ENCODE measurements at places on chromosomes 11 and 22.

GRCh38 chr11:133896028-133896427 is 50.7 kb upstream of the SPATA19 start:
- no peak for DNase-seq

GRCh38 chr22:27745809-27746208 is 55.7 kb downstream of the MN1 start:
- DNase-seq = no peak

GRCh38 chr11:104408630-104409029 is 244.7 kb upstream of the PDGFD start:
- DNase-seq = no peak

GRCh38 chr11:19777039-19777376 is 64.4 kb downstream of the NAV2 start:
- no peak for DNase-seq

- DNase-seq = no peak
These were observed 6.5 kb upstream of the NAALADL1 start for GRCh38 chr11:65064847-65065240.

DNA sequence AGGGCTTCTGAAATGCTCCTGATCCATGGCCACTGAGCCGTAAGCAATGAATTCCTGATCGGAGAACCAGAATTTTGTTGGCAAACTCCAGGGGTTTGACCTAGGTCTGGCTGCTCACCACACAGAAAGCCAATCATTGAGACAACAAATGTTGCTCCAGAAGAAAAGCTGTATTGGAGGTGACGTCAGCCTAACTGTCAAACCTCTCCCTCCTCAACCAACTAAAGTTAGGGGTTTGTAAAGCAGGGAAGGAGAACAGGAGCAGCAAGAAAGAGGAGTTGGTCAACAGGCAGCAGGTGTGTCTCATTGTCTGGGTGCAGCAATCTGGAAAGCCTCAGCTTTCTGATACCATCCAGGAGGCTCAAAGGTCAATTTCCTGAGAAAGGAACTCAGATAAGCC is 133.7 kb upstream of the SEZ6L start:
- no peak for DNase-seq

GRCh38 chr22:27512283-27512761 is 289.2 kb downstream of the MN1 start:
- DNase-seq = no peak

GRCh38 chr22:44142421-44143104 is 38.2 kb upstream of the PARVG start:
- no peak for DNase-seq

DNA sequence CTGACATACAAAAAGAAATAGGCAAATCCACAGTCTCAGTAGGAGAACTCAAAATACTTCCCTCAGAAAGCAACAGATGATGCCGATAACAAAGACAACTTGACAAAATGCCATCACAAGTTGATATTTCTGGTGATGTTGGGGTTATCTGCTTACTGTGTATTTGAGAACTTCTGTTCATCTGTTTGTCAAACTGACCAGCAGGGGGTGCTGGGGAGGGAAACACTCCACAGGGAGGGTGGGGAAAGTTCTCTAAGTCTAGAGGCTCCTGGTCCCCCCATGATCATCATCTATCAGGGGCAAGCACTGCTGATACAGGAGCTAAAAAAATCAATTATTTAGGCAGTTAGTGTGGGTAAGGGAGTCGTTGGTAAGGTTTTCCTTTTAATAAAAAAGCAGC is 19.2 kb downstream of the GLYATL1 start:
- no peak for DNase-seq

- no peak for DNase-seq
These were observed 18.5 kb downstream of the PRR33 start for GRCh38 chr11:1873048-1873812.

DNA sequence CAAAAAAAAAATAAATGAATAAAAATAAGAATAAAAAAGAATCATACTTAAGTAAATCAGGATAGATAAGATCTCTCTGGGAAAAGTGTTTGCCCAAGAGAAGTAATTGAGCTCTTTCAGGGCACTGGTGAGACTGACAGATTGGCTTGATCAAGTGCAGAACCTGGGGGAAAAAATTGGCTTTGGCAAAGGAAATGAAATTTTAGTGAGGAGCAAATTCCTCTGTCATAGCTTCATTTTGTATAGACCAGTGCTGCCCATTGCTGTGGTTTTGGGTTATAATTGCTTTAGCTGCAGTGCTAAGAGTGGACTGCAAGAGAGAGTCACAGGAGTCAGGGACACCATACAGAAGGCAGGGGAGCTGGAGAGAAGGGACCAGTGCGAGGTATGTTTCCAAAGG is 35.7 kb downstream of the SFI1 start:
- no peak for DNase-seq

GRCh38 chr11:79449040-79449439 is 8.2 kb upstream of the TENM4 start:
- DNase-seq = no peak

DNA sequence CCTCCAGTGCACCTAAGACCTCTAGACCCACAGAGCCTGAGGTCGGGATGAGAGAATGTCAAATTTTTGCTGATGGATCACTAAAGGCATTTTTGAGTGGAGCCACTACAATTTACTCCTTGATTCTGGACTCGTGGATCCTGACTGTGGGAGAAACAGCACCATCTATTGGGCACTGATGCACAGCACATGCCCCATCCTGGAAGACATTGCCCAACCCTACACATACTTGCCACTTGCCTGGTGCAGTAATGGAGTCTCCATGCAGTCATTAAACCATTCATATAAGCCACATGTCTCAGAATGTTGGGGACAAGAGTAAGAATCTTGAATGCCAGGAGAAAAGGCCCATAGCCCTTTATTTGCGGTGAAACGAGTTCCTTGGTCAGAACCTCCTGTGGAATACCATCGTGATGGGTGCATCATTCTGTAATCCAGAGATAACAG is 103.9 kb downstream of the GGTLC2 start:
- DNase-seq = no peak

DNA sequence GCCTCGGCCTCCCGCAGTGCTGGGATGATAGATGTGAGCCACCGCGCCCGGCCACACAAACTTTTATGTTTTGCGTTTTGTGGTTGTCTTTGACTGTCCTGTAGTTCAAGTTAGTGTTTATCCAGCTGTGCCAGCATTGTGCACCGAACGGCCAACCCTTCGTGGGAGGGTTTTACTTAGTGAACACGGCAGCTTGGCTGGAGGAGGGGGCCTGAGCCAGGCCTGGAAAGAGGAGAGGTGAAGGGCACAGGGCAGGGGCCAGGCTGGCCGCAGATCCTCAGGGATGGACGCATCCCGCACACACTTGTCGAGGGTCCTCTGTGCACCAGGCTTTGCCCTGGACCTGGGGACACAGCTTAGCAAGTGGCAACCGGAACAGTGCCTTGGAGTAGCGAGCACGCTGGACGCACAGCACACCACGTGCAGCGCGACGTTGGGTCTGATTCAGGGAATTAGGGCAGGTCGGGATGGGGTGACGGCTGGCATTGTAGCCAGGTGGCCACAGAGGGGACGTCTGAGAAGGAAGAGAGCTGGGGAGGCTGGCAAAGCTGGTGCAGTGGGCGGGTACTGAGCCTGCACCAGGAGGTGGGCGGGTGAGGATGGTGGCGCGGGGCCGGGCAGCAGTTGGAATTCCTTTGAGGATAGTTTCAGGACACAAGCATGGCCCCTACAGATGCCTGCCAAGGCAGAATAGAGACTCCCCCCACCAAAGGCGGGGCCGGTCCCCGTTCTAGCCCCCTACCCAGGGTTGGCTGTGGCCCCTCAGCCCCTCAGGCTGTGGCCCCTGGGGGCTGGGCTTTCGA is 13.4 kb downstream of the EPS8L2 start:
- no peak for DNase-seq

DNA sequence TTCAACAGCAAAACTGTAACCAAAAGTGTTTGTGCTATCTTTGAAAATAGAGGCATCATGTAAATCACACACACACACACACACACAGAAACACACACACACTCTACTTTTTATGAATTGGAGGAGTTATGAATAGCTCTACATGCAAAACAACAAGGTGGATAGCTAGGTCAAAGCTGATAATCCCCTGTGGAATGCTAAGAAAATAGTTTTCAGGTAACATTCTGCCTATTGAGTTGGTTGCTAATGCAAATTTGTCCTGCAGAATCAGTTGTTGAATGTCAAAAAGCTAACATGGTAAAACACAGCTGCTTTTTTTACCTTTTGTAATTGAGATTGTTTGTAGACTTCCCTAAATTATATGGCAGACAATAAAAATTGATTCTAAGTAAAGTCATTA is 1658.4 kb upstream of the RAG2 start:
- no peak for DNase-seq

GRCh38 chr11:71281204-71281603 is 28.8 kb upstream of the SHANK2 start:
- DNase-seq = no peak

- no peak for DNase-seq
These were observed 125.5 kb downstream of the BBOX1 start for GRCh38 chr11:27166130-27166529.

DNA sequence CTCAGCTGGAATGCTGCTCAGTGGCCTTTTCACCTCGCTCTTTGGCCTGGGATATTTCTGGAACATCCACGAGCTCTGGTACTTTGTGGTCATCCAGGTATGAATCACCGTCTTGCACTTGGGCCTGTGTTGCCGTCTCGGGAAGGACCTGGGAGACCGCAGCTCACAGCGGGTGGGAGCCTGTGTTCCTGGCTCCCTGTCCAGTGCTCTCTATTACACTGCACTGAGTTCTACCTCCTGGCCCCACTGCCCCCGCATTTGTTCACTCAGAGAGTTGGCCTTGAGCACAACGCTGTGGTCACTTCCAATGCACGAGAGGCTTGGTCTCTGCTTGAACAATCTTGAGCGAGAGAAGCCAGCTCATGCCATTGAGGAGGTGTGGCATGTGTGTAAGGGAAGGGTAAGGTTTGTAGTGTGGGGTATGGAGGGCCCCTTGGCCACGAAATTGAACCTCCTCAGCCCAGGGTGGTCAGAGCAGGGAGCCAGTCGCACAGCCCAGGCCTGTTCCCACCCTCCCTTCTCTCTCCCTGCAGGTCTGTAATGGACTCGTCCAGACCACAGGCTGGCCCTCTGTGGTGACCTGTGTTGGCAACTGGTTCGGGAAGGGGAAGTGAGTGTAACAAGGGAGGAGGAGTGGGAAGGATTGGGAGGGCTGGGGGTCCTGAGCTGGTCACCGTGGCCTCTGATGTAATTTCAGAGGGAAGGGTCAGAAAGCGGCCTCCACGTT is 16.2 kb downstream of the SLC37A2 start:
- DNase-seq = no peak

GRCh38 chr22:46106279-46107022 is 43.9 kb upstream of the PPARA start:
- DNase-seq = no peak

- no peak for DNase-seq
These were observed 163.1 kb upstream of the MPPED2 start for GRCh38 chr11:30749268-30749667.

DNA sequence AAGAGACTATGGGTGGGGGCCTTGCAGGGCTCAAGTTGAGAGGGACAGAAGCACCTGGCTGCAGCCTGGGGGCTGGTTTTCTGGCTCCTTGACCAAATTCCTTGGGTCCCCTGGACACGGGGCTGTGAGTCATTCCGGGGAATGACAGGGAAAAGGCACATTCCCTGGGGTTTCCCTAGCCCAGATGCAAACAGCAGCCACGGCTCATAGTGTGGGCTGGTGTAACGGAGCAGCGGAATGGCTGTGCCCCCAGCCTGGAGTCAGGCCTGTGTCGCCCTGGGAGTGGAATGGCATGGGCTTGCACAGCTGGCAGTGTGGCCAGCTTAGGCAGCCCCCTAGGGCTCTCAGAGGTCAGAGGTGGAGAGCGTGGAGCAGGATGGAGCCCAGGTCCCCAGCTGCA is 77.6 kb upstream of the KCNQ1OT1 start:
- no peak for DNase-seq

- no peak for DNase-seq
These were observed 60.6 kb upstream of the PRDM11 start for GRCh38 chr11:45085646-45086501.

- DNase-seq = no peak
These were observed 87.1 kb upstream of the YWHAH start for GRCh38 chr22:31857247-31857646.

DNA sequence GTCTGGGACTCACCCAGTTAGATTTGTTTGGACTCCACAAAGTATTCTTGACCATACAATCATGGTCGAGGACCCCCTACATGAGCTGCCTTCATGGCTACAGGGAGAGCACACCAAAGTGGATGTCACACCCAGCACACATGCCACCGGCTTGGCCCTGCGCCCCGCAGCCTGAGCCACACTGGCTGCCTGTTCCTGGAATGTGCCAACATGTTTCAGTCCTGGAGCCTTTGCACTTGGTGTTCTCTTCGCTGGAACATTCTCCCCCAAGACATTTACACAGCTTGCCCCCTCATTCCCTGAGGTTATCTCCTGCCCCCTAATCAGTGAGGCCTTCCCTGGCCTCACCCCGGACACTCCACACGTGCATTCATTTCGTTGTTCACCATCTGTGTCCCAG is 46.0 kb downstream of the PPARA start:
- DNase-seq = no peak

DNA sequence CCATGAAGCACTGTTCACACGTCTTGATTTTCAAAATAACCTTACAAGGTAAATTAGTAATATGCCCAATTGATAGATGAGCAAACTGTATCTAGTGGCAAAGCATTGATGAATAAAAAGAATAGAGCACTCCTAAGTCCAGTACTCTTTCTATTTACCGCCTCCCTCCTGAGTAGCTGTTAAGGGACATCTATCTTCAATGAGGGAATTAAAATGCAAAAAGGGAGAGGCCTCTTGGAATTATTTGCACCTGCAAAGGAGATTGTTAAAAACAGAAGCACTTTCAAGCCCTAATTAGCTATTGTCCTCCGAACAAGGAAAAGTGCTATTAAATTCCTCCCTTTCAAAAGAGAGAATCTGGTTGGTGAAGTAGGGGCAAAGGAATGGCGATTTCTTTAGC is 6.8 kb upstream of the GALNT18 start:
- DNase-seq = no peak

DNA sequence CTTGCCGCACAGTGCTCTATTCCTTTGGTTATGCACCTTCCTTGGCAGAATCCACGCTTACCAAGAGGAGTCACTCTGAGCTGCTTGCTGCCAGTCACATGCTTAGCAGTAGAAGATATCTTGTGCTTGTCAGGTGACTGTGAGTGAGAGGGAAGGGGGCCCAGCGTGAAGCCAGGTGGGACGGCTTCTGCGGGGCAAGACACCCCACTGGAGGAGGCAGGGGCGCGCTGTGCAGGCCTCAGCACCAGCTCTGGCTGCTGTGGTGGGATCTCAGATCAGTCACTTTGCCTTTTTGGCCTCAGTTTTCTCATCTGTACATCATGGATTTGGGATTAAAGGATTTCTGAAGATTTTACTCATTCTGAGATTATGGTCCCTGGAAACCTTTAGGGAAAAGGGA is 63.9 kb upstream of the B3GAT1 start:
- no peak for DNase-seq

GRCh38 chr11:74755395-74755995 is 6.8 kb downstream of the RNF169 start:
- no peak for DNase-seq

- no peak for DNase-seq
These were observed 13.3 kb downstream of the NNMT start for GRCh38 chr11:114309517-114309916.

GRCh38 chr11:68977781-68978625 is 2.8 kb downstream of the MRGPRD start:
- DNase-seq = no peak
